ENCODE measurements at places on chromosomes 13 and 19.

- DNase-seq: no peak
Observed at GRCh38 chr19:16922949-16923348, 34.1 kb downstream of the F2RL3 start.

DNA sequence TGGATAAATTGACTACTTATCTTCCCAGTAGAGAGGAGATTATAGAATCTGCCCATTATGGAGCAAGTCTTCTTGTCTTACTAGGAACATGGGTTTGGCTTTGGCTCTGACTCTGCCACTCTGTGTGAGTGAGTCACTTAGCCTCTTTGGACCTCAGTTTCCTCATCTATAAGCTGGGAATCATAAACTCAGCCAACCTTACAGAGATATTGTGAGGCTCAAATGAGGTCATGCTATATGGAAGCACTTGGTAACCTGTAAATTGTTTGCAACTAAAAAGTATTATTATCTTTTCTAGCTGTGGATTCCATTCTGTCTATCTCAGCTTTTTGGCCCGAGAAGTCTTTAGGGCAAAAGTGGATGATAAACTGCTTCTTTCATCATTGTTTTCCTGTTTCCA, 186.8 kb upstream of the TSC22D1 start:
- DNase-seq: no peak

- no peak for DNase-seq
Observed at GRCh38 chr19:28960986-28961705, 251.8 kb downstream of the UQCRFS1 start.

GRCh38 chr19:1133471-1133929, 29.7 kb downstream of the GPX4 start:
- peak; percentile 53 for DNase-seq

GRCh38 chr19:53365899-53366493, 491 bp downstream of the ZNF525 start:
- peak; percentile 17 for DNase-seq
